Tibial nerve (tissue), 4 donors: ENCODE measurements at places on chromosomes 4 and X. TPM values are rescaled to one million over a fixed set of nuclear protein-coding genes. Genes with fewer than 3 reads are reported as not detected.
A peak's percentile ranks its signal among the peaks of the same experiment; 100 is the strongest.

DNA sequence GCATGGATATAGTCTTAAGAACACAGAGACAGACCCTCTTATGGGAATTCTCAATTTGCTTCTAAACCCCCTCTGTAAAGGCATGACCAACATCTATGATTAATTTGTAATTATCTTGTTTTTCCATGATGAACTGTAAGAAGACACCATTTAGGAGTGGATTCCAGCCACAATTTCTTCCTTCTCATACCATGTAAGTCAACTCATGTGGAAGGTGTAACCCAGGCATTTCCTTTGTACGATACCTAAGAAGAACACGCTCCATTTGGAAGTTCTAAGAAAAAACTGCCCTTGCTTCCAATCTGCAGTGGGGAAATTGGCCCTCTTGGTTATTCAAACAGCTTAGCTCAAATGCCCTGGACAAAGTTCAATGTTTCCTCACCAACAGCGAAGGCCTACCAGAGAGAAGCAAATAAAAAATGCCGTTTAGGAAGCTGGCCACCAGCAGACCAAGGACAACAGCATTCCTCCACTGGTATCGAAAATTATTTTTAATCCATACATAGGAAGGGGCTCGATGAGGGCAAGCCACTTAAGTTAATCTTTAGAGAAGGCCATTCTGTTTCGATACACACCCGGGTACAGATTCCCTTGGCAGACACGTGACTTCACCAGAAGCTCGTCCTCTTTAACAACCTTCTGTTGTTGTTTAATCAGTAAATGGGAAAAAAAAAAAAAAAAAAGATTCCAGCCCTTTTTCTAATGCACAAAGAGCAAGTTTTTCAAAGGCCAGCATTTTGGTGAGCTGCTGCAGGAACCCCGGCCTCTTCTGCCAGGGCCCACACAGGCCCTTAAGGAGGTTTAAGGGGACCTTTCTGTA, 2.6 kb downstream of the DHRSX start:
- H3K27ac ChIP-seq: peak overlapping the region; percentile 88
- H3K4me1 ChIP-seq: peaks cover 30% of the 10 kb centered on the region
- DNase-seq: peak; percentile 20
- no peaks in the 10 kb centered on the region for H3K27me3 ChIP-seq
- no peak overlapping the region for H3K4me3 ChIP-seq
- H3K36me3 ChIP-seq: peaks cover 5% of the 10 kb centered on the region

DNA sequence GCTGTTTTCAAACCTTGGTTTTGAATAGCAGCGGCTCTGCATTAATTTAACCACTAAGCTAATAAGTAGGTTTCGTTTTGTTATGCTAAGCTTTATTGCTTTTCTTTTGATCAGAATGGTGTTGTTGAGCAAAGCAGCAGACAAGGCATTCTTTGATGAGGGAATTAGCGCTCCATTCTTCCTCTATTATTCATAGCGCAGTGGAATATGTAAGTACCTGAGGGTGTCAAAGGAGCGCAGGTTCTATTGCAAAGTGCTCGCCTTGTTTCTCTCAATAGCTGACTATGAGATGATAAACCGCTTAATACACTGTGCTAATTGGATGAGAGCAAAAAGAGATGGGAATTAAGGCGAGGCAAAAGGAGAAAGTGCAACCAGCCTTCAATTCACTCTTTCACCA, 16.3 kb downstream of the ARX start:
- no peaks in the 10 kb centered on the region for H3K36me3 ChIP-seq
- DNase-seq: no peak
- peaks cover 1% of the 10 kb centered on the region for H3K4me1 ChIP-seq
- no peak overlapping the region for H3K27ac ChIP-seq
- no peaks in the 10 kb centered on the region for H3K27me3 ChIP-seq

The JCHAIN gene
- 3.1 TPM for total RNA-seq

- no peaks in the 10 kb centered on the region for H3K27me3 ChIP-seq
- no peak for DNase-seq
- H3K4me1 ChIP-seq: no peaks in the 10 kb centered on the region
Measured at GRCh38 chrX:15744181-15744867, 6.3 kb downstream of the CA5B start.

DNA sequence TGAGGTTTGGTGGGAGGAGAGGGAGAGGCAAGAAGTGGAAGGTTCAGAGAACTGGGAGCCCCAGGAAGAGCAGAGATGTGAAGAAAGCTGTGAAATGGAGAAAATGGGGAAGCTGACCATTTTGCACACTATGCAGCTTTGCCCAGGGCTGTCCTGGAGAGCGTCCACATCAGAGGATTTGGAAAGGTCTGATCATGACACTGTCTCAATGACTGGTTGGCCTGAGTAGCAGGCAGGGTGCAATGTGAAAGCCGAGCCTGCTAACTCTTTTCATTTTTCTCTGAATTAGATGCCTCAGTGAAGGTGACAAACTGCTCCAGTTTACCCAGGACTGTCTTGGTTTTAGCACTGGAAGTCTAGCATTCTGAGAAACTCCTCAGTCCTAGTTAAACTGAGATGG, 330.1 kb upstream of the RPS6KA3 start:
- no peak overlapping the region for H3K27ac ChIP-seq
- H3K4me1 ChIP-seq: no peaks in the 10 kb centered on the region
- H3K36me3 ChIP-seq: no peaks in the 10 kb centered on the region
- H3K4me3 ChIP-seq: no peak overlapping the region

- H3K27me3 ChIP-seq: peaks cover 7% of the 10 kb centered on the region
- no peaks in the 10 kb centered on the region for H3K36me3 ChIP-seq
- DNase-seq: no peak
Measured at GRCh38 chr4:164948975-164949374, 28.5 kb downstream of the TRIM61 start.

DNA sequence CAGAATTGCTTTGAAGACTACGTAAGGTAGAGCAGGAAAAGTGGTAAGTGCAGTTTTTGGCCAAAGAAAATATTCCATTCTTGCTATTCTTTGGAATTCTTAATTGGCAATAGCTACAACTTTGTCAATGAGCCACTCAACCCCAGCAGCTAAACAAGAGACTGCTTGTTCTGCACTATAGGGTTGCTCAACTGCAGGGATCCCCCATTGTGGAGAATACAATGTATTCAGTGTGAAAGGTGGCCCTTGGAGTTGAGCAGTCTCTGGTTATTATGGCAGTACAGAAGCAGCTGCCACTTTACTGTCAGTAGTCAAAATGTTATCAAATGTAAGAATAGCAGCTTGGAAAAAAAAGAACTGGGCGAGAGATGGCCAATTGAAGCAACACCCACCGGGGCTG, 808.7 kb downstream of the CENPC start:
- H3K4me3 ChIP-seq: no peak overlapping the region
- DNase-seq: no peak
- no peaks in the 10 kb centered on the region for H3K27me3 ChIP-seq
- H3K27ac ChIP-seq: no peak overlapping the region
- H3K36me3 ChIP-seq: no peaks in the 10 kb centered on the region

GRCh38 chr4:173436771-173437265, 37.9 kb upstream of the SCRG1 start:
- no peak for DNase-seq
- H3K36me3 ChIP-seq: peaks cover 28% of the 10 kb centered on the region
- H3K4me1 ChIP-seq: no peaks in the 10 kb centered on the region
- H3K27me3 ChIP-seq: no peaks in the 10 kb centered on the region
- no peak overlapping the region for H3K27ac ChIP-seq

- H3K4me3 ChIP-seq: no peak overlapping the region
- H3K4me1 ChIP-seq: peaks cover 4% of the 10 kb centered on the region
- no peak for DNase-seq
Measured at GRCh38 chr4:150012851-150013360, 65.3 kb upstream of the DCLK2 start.

- peaks cover 21% of the 10 kb centered on the region for H3K4me1 ChIP-seq
- H3K4me3 ChIP-seq: no peak overlapping the region
- no peak for DNase-seq
Measured at GRCh38 chr4:103095080-103095479, 4.6 kb downstream of the BDH2 start.

GRCh38 chr4:166426300-166426863, 553.3 kb downstream of the TLL1 start:
- no peak for DNase-seq
- H3K27me3 ChIP-seq: no peaks in the 10 kb centered on the region
- no peak overlapping the region for H3K4me3 ChIP-seq
- H3K36me3 ChIP-seq: no peaks in the 10 kb centered on the region

DNA sequence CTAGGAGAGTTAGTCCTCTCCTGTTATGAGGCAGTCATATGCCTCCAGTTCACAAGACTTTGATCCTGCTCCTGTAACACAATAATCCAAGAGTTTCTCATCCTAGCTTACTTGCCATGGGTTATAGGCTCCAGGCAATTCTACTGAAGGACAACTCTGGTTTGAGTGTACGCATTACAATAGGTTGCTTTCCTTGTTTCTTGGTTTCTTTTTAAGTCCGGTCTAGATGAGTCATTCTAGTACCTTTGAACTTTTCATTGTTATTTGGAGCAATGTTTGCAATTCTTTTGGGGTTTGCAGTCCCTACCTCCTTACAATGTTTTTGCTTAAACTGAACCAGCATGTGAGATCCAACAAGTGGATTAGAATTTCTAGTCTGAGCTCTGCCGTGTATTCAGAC, 109.1 kb downstream of the ANAPC4 start:
- no peak overlapping the region for H3K4me3 ChIP-seq
- no peaks in the 10 kb centered on the region for H3K36me3 ChIP-seq
- no peak overlapping the region for H3K27ac ChIP-seq
- DNase-seq: no peak
- H3K4me1 ChIP-seq: no peaks in the 10 kb centered on the region
- H3K27me3 ChIP-seq: no peaks in the 10 kb centered on the region

GRCh38 chr4:162265802-162266201, 102.0 kb upstream of the FSTL5 start:
- no peaks in the 10 kb centered on the region for H3K27me3 ChIP-seq
- H3K4me1 ChIP-seq: no peaks in the 10 kb centered on the region
- no peak overlapping the region for H3K4me3 ChIP-seq
- no peak for DNase-seq
- no peak overlapping the region for H3K27ac ChIP-seq

- no peak for DNase-seq
- H3K27ac ChIP-seq: no peak overlapping the region
- H3K4me1 ChIP-seq: no peaks in the 10 kb centered on the region
- H3K27me3 ChIP-seq: no peaks in the 10 kb centered on the region
- no peaks in the 10 kb centered on the region for H3K36me3 ChIP-seq
Measured at GRCh38 chrX:148412006-148412405, 88.4 kb upstream of the AFF2 start.

DNA sequence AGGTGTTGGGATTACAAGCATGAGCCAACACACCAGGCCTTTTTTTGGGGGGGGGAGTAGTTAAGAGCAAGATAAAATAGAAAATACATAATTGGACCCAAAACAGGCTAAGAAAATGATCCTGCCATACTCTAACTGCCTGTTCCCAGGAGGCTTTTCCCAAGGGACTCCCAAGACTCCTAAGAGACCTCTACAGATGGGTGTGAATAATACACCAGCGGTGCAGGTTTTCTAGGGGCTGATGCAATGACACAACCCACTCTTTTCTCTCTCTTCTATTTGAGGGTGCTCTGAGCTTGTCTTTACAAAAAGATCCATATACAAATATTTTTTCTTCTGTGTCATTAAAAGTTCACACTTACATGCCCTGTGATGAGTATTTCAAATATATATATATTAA, 116.9 kb downstream of the RASL11B start:
- H3K4me1 ChIP-seq: no peaks in the 10 kb centered on the region
- H3K27me3 ChIP-seq: no peaks in the 10 kb centered on the region
- H3K4me3 ChIP-seq: no peak overlapping the region
- no peaks in the 10 kb centered on the region for H3K36me3 ChIP-seq
- H3K27ac ChIP-seq: no peak overlapping the region
